ENCODE measurements at places on chromosomes 12 and 14. TPM values are rescaled to one million over a fixed set of nuclear protein-coding genes. Genes with fewer than 3 reads are reported as not detected.

CPNE6 gene
- not detected for polyA plus RNA-seq

TMEM117 gene
- polyA plus RNA-seq, result 6.1 TPM

SCNN1A gene
- 0.24 TPM for polyA plus RNA-seq

LTB4R2 gene
- 1.7 TPM for polyA plus RNA-seq

MSRB3 gene
- 35.7 TPM for polyA plus RNA-seq

ASPG gene
- not detected for polyA plus RNA-seq

ACOT6 gene
- not detected for polyA plus RNA-seq

APOLD1 gene
- 2.4 TPM for polyA plus RNA-seq

KLRD1 gene
- polyA plus RNA-seq, result 0.10 TPM

FAIM2 gene
- 5.3 TPM for polyA plus RNA-seq

PLCZ1 gene
- polyA plus RNA-seq, result not detected

JPH4 gene
- polyA plus RNA-seq, result not detected

STAC3 gene
- polyA plus RNA-seq, result 0.80 TPM

L2HGDH gene
- 3.1 TPM for polyA plus RNA-seq

PLBD1 gene
- polyA plus RNA-seq, result not detected

ATXN7L3B gene
- 12.9 TPM for polyA plus RNA-seq

KERA gene
- polyA plus RNA-seq, result not detected
